Amniotic epithelial cell (primary cell): ENCODE measurements at places on chromosomes 12 and 14.

GRCh38 chr14:24848102-24848790, 201.7 kb downstream of the STXBP6 start:
- DNase-seq, result peak; percentile 77

DNA sequence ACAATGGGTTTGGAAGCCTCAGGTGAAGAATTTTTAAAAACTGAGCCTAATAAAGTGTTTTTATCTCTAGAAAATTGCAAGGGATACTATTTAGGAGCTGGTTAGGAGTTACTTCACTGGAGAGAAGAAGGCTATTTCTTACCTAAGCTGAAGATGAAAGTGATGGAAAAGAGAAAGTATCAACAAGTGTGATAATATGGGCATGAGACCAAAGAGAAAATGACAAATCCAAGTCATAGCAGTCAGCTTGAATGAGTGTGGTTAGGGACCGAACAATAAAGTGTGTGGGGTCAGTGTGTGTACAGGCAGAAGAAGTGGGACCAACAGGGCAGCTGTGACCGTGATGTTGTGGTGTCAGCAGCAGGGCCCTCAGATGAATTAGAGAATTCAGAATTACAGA, 24.2 kb upstream of the ADAMTS20 start:
- no peak for DNase-seq

GRCh38 chr12:116302166-116303058, 24.9 kb upstream of the MED13L start:
- DNase-seq, result no peak

GRCh38 chr12:93121729-93122488, 192.8 kb upstream of the EEA1 start:
- DNase-seq, result peak; percentile 78

DNA sequence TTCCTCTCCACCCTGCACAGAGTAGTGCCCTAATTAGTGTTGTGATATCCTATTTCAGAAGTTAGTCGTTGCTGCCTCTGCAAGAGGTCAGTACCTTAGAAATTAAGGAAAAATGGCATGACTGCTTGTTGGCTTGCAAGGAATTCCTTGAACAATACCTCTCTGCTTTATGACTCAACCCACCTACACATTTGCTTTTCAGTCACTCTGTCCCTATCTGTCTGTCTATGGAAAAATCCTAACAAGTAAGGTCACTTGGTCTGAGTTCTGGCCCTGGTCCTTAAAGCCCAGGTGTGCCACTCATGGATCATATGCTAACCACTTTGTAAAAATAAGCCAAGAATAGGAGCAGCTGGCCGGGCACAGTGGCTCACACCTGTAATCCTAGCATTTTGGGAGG, 116.4 kb upstream of the ATF1 start:
- DNase-seq, result peak; percentile 27

DNA sequence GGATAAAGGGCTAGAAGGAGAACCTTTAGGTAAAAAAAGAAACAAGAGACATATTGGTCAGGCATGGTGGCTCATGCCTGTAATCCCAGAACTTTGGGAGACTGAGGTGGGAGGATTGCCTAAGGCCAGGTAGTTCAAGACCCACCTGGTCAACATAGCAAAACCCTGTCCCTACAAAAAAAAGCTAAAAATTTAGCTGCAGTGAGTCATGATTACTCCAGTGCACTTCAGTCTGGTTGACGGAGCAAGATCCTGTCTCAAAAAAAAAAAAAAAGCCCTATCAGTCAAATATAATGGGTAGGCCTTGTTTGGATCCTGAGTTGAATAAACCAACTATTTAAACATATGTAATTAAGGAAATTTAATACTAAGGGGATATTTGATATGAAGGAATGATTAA, 54.2 kb downstream of the PPP1R36 start:
- DNase-seq, result no peak

GRCh38 chr12:71277866-71278265, 120.1 kb upstream of the TSPAN8 start:
- no peak for DNase-seq

- no peak for DNase-seq
Observed at GRCh38 chr12:91913651-91914050, 232.0 kb downstream of the BTG1 start.

DNA sequence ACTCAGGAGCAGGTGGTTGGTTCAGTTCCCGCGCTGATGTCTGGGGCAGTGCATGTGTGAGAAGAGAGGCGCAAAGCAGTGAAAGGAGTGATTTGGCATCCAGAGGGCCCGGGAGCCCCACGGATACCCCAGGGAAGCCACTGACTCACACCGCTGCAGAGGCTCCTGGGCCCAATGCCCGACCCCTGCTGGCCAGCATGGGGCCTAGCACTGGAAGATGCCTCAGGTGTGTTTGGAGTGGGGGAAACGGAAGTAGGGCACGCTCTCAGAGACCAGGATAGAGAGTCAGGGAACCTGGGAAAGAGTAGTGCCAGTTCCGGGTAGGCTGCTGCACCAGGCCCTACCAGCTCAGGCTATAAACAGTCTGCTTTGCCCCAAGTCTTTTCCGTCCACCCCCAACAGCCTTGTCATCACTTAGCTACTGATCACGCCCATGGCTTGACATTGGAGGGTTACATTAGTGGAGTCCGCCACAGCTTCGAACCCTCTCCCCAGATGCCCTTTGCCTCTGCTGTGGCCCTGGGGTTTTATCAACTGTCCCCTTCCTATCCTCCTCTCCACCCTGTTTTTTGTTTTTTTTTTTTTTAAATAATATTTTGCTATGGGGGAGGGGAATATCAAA, 9.5 kb upstream of the CSAD start:
- DNase-seq, result peak; percentile 49

DNA sequence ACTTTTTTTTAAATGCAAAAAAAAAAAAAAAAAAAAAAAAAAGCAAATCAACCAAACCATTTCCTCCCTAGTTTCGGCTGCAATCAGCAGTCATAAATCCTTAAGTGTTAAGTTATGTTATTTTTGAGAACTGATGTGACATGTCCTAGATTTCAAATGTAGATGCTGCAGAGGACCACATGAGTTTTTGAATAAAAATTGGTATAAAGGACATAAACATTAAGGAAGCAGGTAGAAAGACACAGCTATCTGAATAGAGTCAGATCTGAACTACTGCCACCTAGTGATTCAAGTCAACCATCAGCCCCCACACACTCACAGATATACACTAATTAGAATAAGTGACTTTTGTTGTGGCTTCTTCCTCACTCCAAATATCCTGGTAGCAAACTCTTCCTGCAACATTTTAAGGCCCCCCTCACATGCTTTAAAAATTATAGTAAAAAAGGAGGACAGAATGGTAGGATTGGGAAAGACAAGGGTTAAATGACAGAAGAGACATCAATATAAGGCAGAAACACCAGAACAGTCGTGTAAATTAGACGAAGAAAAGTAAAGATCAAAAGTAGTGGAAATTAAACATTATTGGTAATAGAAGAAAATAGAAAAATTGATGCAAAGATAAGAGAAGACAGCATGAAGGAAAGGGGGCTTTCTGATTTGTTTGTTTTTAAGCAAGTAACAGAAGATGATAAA, 394.5 kb upstream of the ATP2B1 start:
- DNase-seq, result peak; percentile 54

DNA sequence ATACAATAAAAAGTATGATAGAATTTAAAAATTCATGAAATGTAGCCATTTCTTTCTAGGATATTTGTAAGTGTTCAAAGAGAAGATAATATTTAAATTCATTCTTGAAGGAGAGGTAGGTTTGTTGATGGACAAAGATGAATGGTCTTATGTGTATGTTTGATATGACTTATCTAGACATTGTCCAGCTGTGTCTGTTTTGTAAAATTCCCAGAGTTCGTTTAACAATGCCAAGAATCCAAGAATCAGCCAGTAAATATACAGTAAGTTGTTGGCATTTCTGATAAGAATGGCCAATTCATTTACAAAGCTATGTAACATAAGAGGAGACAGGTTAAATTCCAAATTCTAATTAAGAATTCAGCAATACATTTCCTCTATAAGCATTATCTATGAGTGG, 150.9 kb downstream of the ADAMTS20 start:
- DNase-seq, result no peak

DNA sequence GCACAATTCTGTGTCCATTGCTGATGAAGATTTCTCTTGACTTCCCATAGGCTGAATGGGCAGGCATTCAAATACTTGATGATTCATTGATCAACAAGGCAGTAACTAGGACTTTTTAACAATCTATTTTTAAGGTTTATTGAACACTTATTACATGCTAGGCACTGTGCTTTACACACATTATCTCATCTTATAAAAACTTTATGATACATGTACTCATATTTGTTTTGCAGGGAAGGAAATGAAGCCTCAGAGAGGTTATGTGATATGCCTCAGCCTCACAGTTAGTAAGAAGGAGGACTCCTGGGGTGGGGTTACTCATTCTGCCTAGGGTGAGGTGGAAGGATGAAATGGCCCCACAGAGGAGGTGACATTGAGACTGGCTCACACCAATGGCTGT, 12.9 kb upstream of the EMP1 start:
- DNase-seq, result no peak

- DNase-seq, result no peak
Observed at GRCh38 chr12:52407918-52408317, 1.8 kb upstream of the KRT82 start.

DNA sequence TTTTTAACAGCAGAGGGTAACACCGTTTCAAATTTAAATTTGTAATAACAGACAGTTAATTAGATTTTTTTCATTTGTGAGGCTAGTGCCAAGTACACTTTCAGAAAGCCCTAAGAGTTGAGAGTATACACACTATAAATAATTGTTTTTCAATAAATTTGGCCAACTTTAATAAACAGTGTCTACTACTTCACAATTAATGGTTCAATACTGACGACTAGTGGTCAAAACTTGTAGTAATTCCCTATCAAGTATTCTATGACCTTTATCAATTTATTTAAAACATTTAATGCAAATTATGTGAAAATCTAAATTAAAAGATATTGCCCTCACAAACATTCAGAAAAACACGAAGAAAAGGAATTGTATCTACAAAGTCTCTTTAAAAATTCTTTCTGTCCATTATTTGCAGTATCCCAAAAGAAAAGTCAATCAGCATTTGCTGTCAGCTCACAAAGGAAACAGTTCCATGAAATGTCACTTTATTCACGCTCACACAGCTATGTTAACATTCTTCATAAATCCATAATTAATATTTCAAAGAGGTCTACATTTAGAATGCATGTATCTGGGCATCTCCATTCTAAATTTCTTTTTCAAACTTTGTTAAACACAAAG, 91.2 kb downstream of the CEP128 start:
- DNase-seq, result peak; percentile 42

GRCh38 chr12:67472539-67472938, 176.0 kb upstream of the DYRK2 start:
- DNase-seq, result no peak

- peak; percentile 39 for DNase-seq
Observed at GRCh38 chr14:33280646-33281045, 342.0 kb downstream of the NPAS3 start.

GRCh38 chr12:111673503-111673902, 12.3 kb downstream of the BRAP start:
- DNase-seq, result peak; percentile 44

DNA sequence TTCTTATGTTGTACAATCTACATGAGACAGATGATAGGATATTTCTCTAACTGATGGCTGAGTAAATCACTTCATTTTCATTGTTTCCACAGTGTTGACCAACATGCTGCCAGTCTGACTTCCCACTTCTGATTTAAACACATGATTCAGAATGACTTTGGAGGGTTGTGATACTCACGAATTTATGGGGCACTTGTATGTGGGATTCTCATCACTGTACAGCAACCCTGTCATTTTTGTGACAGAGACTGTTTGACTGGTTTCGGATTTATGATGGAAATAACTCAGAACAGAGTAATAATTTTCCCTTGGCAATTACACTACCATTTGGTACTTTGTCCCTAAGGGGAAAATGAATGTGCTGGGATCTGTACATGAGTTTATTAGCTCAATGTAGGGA, 333.8 kb downstream of the TRHDE start:
- DNase-seq, result no peak

- no peak for DNase-seq
Observed at GRCh38 chr14:36057452-36058116, 118.9 kb downstream of the PTCSC3 start.

GRCh38 chr14:39957290-39957689, 525.1 kb upstream of the FBXO33 start:
- no peak for DNase-seq

DNA sequence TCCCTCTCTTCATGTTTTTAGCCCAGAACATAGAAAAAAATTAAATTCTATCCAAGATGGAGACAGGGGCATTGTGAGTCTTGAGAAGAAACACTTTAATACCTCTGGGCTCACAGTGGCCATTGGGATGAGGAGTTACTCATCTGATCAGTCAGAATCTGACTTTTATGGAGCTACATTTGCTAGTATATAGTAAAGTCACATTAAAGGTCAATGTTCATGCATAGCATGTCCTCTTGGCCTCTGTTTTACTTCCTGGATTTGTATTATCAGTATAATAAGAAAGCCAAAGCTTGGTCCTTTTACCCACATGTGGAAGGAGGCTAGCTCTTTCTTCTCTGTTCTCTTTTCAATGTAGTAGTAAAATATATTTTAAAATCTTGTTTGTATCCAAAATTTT, 93.6 kb upstream of the CNOT2 start:
- no peak for DNase-seq

GRCh38 chr12:85803231-85803630, 33.0 kb downstream of the RASSF9 start:
- DNase-seq, result no peak

DNA sequence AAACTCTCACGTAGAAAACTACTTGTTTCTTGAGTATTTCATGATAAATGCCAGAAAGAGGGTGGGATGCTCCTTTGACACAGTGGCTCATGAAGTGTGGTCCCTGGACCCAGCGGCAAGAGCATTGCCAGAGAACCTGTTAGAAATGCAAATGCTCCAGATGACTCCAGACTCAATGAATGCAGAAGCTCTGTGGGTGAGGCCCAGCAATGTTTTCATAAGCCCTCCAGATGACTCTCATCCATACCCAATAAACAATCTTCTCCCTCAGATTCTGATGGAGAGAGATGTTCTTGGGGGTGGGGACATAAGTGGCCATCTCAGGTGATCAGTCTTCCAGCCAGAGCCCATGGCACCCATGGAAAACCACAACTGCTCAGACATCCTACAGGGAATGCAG, 88.9 kb downstream of the SMOC1 start:
- DNase-seq, result no peak

GRCh38 chr14:69246331-69246730, 13.6 kb upstream of the GALNT16 start:
- no peak for DNase-seq

DNA sequence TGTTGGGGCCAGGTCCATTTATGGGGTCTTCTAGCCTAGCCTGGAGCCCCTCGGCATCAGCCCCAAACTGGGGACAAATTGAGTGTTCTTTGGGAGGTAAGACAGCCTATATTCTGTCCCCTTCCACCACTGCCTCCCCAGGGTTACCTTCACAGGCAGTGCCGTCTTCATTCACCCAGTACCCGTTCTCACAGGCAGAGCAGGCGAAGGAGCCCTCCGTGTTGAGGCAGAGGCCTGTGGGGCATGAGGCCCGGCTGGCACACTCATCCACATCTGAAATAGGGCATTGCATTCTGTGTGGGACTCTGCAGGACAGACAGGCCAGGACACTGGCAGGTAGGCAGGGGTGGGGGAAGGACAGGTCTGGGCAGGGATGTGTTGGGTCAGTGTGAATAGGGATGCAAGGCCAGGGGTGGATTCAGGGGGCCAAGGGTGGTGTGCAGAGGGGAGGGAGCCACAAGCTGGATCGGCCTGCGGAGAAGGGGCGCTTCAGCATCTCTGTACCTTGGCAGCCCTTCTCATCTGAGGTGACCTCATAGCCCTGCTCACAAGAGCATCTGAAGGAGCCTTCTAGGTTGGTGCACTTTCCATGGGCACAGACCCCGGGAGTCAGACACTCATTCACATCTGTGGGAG, 16.1 kb downstream of the ISCA2 start:
- no peak for DNase-seq

GRCh38 chr14:88064841-88065240, 59.9 kb downstream of the GPR65 start:
- no peak for DNase-seq
